ENCODE measurements at places on chromosomes 7 and 10.
A peak's percentile ranks its signal among the peaks of the same experiment; 100 is the strongest.

GRCh38 chr7:55046582-55047342 lies 27.9 kb downstream of the EGFR start:
- no peak for DNase-seq

DNA sequence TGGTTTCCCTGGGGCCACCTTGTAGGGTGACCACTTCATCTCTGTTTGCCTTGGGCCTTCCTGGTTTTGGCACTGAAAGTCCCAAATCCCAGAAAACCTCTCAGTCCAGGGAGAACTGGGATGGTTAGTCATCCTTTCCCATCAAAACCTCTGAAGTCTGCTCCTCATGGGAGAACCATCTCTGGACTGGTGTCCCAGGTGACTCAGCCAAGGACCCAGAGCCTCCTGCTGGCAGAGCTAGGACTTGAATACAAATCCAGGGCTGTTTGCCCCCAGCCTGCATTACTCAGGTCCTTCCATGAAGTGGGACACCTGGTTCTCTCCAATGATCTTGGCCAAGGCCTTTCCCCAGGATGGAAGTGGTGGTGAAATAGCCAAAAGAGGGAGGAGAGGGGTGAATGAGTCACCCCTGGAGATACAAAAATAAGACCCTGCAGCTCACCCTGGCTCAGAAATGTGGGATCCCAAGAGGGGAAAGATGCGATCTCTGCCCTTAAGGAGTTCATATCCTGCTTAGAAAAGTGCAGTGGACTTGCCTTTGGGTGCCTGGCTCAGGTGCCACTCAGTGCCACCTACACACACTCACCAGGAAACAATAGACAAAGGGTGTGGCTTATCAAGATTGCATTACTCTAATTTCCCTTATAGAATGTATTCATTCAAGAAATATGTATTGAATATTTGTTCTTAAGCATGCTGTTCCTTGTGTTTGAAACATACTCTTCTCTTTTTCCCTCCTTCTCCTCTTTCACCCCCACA lies 22.0 kb downstream of the ADRA2A start:
- peak; percentile 28 for DNase-seq

DNA sequence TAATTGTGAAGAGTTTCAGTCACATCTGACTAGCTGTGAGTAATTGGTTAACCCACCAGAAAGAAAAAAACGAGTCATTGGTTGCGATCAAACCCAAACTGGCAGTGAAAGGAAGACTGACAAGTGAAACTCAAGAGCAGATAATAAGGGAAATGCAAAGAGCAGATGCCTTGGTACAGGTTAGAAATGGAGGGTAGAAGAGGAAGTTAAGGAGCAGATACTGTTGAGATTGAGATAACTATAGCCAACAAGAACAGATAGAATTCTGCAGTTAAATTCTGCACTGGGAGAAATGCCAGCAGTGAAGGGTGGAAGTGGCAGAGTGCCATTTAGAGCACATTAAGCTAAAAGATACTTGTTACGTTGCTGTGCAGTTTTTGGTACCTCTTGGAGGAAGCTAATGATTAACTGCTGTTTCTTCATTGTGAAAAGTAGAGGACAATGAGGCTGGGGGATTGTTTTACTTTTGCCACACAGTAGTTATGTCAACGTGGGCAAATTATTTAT lies 65.8 kb downstream of the CDK13 start:
- DNase-seq, result no peak

DNA sequence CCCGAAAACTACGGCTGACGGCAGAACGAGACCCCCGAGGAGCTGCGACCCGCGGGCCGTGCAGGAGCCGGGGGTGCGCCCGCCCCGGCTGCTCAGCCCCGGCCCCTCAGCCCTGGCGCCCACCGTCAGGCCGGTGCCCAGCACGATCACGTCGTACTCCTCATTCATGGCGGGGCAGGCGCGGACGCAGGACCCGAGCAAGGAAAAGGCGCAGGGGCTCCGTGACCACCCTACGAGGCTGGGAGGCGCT lies 218 bp downstream of the GDI2 start:
- DNase-seq, result no peak

GRCh38 chr10:69766161-69766910 lies 35.4 kb upstream of the COL13A1 start:
- DNase-seq, result no peak

DNA sequence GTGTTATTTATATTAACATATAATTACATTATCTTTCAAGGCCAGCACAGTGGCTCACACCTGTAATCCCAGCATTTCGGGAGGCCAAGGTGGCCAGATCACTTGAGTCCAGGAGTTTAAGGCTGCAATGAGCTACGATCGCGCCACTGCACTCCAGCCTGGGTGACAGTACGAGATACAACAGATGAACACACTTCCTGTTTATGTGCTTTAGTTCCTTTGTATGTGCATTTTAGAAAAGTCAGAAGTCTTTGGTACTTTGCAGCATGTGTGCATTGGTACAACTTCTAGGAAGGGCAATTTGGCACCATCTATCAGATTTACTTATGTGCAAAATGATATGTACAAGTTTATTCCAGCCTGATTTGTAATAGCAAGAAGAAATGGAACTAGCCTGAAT lies 13.3 kb downstream of the SLC35G1 start:
- no peak for DNase-seq

GRCh38 chr10:116272440-116273283 lies at the start of gene GFRA1:
Gene GFRA1 (minus strand): TSS chr10:116273206. CDS start chr10:116272029, 1,177 bp downstream.
- DNase-seq, result peak; percentile 71

- no peak for DNase-seq
Observed at GRCh38 chr10:5563321-5563961, 38.7 kb downstream of the CALML3 start.

GRCh38 chr10:110613341-110613995 lies 30.7 kb upstream of the RBM20 start:
- no peak for DNase-seq

DNA sequence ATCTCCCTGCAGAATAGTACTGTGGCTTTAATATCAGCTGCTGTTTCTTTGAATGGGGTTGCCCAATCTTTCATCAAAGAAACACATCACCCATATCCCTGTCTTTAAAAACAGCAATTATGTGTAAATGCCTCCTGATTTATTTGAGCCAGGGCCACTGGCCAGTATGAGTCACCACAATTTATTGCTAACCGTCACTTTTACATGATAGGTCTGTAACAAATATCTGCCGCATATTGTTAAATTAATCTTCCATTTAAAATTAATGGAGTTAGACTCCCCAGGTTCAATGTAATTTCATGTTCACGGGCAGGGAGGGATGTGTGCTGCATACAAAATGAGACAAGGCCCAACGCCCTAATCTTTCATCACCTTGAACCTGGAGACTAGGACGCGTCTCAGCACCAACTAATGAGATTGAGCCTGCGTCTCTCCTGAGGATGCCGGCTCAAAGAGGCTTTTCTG lies 673.4 kb downstream of the AUTS2 start:
- no peak for DNase-seq

- no peak for DNase-seq
Observed at GRCh38 chr7:85232068-85232467, 45.2 kb upstream of the SEMA3D start.

GRCh38 chr7:105879782-105880181 lies 3.4 kb upstream of the ATXN7L1 start:
- DNase-seq, result no peak

GRCh38 chr7:141960687-141961422 lies 12.7 kb downstream of the TAS2R38 start:
- DNase-seq, result no peak

DNA sequence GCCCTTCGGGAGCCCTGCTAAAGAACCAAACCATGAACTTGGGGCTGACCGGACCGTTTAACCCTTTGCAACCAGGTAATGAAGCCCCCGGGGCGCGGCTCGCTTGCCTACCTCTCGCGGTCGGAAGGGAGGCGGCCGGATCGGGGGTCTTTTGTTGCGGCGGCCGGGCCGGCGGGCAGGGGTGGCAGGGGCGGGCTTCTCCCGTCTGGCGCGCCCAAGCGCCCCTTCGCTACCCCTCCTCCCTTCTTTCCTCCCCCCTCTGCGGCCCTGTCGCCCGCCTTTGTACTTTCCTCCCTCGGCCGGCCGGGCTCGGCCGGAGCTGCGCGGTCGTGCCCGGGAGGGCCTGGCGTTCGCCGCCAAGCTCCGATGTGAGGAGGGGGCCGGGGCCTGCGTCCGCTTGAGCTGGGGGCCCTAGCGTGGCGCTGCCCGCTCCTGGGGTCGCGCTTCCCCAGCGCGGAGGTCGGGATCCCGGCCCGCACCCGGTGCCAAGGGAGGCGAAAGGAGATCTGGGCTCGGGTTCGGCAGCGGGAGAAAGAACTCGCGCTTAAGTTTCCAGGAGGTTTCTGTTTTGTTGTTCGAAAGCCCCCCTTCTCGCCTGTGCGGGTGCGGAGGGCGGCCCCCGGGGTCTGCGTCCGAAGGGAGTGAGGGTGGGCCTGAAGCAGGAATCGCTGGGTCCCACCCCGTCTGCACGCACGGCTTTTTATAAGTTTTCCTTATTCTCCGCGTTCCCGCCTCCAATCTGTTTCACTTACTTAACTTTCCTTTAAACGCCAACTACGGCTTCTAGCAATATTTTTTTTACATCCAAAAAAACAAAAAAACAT lies 436.8 kb upstream of the GALNT17 start:
- no peak for DNase-seq

GRCh38 chr10:14751014-14751896 lies 23.4 kb downstream of the FAM107B start:
- no peak for DNase-seq

GRCh38 chr7:73521636-73522104 lies 423 bp downstream of the BAZ1B start:
- DNase-seq, result peak; percentile 61

DNA sequence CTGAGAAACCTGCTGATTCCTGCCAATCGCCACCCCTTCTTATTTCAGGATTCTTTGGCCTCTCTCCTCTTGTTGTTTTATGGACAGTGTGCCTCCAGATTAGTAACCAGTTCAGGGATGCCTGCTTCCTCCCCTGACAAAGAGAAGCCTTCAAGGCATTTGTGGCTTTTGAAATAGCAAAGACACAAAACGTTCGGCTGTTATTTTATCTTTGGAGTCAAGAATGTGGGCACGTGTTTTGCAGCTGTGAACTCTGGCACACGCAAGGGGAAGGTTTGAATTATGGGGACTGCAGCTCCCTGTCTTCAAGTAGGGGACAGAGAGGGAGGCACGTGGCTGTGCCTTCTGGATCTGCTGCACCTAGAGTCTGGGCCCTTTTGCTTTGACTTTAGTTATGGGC lies 157.9 kb upstream of the GRB10 start:
- no peak for DNase-seq

GRCh38 chr10:12908773-12909172 lies 92.7 kb downstream of the CCDC3 start:
- no peak for DNase-seq

GRCh38 chr7:22151901-22152300 lies 205.1 kb downstream of the RAPGEF5 start:
- DNase-seq, result no peak

DNA sequence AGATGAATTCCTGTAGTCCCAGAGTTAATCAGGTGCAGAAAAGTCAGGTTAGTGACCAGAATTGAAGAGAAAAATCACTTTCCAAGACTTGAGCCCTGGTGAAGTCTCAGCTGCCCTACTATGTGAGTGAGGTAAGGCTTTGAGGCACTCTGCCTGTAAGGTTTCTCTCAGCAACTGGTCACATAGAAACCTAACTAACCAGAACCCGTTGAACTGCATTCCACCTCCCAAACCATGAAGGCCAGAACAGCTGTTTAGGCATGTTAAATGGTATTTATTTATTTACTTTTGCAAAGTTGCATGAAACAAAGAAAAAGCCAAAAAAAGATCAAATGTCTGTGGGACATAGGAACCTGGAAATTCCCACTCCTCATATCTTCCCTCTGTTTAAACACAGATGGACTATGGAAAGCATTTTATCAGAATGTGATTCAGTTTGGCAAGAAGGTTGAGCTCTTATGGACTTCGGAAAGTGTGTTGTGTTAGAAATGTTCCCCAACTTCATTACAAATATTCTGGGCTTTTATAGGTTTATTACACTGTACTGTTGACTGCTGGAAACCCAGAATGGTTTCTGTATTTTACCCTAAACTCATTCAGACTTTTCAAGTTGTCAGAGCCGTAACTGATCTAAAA lies 12.8 kb upstream of the GPR85 start:
- peak; percentile 55 for DNase-seq

DNA sequence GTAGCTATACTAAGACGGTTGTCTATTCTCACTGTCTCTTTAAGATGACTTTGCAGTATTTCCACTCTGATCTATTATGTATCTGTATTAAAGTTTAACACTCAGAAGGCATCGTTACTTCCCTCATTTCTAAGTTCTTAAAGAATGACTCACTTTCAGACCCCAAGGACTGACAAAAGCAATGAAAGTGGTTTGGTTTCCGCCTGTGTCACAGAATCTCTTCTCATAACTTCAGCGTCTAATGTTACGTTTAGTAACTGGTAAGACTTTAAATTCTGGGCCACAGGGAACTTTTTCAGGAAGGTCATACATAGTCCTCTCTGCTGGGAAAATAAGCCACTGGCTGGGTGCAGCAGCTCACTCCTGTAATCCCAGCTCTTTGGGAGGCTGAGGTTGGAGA lies 892.0 kb upstream of the AUTS2 start:
- no peak for DNase-seq

DNA sequence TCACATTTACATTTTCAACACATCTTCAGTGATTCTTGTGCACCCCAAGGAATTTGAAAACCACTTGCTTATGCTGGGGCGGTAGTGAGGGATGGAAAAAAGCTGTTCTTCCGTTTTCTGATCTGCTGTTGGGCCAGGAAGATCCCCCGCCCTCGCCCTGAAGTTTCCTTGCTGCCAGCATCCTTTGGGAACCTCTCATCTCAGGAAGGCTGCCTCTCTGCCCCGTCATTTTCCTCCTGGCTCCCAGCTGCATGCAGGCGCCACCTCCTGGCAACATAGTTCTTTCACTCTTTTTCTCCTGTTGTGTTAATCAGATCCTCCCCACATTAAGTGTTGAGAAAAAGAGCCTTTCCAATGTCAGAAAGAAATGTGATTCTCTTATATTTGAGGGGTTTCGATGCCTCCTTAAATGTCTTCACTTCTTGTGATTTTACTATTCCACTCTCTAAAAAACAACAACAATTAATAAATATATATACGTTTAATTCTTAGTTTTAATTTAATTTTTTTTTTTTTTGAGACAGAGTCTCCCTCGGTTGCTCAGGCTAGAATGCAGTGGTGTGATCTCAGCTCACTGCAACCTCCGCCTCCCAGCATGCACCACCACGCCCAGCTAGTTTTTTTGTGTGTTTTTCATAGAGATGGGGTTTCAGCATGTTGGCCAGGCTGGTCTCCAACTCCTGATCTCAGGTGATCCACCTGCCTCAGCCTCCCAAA lies 122.9 kb downstream of the RALA start:
- DNase-seq, result peak; percentile 93

- DNase-seq, result no peak
Observed at GRCh38 chr7:13327669-13328068, 640.2 kb downstream of the ARL4A start.
